GM18507 (cell line): ENCODE measurements at places on chromosomes 16 and 17.
A peak's percentile ranks its signal among the peaks of the same experiment; 100 is the strongest.

- no peak for DNase-seq
These were observed 9.1 kb downstream of the SRCIN1 start for GRCh38 chr17:38596651-38597050.

DNA sequence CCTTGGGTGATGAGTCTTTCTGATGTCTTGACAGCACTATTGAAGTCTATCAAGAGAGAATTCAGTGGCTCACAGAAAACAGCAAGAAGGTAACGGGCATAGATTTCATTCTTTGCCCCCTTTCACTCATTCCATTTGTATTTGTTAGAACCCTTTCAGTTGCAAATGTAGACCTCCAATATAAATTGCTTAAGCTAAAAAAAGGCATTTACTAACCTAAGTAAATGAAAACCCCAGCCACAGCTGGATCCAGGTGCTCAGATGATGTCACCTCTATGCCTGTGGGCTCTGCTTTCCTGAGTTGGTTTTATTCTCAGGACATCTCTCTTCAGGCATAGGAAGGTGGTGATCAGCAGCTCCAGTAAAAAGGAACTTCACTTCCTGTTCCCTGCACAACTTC, 11.1 kb downstream of the VWA3A start:
- DNase-seq: no peak

GRCh38 chr16:11571549-11571948, 15.2 kb downstream of the LITAF start:
- no peak for DNase-seq

- DNase-seq: no peak
These were observed 560 bp upstream of the RUSF1 start for GRCh38 chr16:31508706-31509195.

- DNase-seq: no peak
These were observed 6.6 kb downstream of the ZDHHC7 start for GRCh38 chr16:85004587-85005205.

GRCh38 chr17:42760652-42761581, at the start of gene RAMP2:
RAMP2 (plus strand) TSS chr17:42761227; CDS start chr17:42761262, 35 bp downstream.
- no peak for DNase-seq

DNA sequence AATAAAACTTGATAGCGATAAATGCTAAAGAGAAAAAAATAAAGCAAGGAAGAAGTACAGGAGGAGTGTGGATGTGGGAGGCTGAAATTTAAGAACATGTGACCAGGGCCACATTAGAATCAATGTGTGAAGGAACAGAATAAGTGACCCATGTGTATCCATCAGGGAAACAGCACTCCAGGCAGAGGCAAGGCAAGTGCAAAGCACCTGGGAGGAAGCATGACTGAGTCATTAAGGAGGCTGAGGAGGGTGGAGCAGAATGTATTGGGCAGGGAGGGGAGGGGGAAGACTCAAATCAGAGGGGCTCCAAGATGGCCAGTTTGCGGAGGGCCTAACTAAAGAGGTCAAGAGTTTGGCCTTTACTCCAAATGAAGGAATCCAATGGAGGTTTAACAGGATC, 8.0 kb downstream of the CDR2 start:
- DNase-seq: no peak

- no peak for DNase-seq
These were observed 37.8 kb upstream of the LHX1 start for GRCh38 chr17:36899250-36900159.

- no peak for DNase-seq
These were observed 45.4 kb upstream of the GINS3 start for GRCh38 chr16:58346831-58347371.

DNA sequence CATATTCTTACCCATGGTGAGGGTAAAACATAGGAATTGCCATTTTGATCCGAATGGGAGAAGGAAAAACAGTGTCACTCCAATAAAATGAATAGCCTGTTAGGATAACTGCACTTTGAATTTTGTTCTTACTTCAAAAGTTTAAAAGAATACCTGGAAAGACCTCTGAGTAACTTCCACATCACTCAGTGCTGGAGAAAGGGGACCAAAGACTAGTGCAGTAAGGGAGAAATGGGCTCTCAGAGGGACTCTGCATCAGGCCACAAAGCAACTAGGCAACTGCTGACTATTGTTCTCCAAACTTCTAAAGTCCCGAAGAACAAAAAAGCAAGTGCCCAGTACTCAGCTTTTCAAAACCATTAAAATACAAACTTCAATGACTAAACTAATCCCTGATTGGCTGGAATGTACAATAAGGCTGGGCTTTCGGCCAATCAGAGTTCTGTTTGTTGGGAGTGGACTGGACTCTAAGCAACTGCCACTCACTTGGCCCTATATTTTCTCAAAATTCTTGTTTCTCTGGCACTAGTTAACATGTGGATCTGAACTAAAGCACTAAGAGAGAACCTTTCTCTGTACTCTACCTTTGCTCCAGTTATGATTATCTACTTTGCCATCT, 6.2 kb downstream of the DNAJC7 start:
- DNase-seq: no peak

GRCh38 chr17:9905902-9906301, 831 bp upstream of the RCVRN start:
- DNase-seq: peak; percentile 58

DNA sequence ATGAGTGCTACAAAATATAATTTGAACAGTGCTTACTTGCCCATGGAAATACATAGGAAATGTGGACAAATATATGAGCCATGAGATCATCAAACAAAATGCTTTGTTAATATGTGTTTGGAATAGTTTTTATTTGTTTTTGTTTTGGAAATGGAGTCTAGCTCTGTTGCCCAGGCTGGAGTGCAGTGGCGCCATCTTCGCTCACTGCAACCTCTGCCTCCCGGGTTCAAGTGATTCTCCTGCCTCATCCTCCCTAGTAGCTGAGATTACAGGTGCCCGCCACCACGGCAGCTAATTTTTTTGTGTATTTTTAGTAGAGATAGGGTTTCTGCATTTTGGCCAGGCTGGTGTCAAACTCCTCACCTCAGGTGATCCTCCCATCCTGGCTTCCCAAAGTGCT, 2.8 kb downstream of the CNEP1R1 start:
- DNase-seq: no peak

DNA sequence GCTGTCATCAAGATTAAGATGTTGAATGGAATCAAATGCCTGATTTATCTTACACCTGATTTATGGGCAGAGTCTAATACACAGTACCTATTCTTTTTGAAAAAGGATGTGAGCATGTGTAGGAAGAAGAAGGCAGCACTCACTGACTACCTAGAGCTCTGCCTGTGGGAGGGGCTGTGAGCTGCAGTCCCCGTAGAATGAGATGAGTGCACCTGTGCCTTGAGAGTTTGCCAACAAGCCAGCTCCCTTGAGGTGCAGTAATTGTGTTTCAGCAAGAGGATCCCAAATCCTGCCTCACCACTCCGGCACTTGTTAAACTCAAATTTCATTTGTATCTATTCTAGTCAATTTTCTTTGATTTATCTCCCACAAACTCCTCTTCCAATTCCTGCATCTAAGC, 46.0 kb downstream of the CDH11 start:
- DNase-seq: no peak

GRCh38 chr17:73271072-73271471, 9.4 kb upstream of the CPSF4L start:
- peak; percentile 75 for DNase-seq

- DNase-seq: no peak
These were observed 287.4 kb downstream of the HAPSTR1 start for GRCh38 chr16:9378876-9379275.

DNA sequence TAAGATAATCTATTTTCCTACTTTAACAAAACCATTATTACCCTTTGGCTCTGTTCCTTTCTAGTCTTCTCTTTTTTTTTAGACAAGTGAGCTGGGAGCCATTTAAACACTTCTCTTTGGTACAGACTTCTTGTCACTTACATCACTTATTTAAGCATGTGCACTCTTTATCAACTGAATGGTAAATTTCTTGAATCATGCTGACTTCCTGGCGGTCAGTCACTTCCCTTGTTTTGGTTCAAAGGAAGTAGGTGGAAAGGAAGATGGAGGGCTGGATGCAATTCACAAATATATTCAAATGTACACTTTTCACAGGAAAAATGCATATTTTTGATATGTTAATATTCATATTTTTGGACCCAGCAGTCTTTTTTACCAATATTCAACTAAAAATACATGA, 97.1 kb downstream of the ITFG1 start:
- DNase-seq: no peak

DNA sequence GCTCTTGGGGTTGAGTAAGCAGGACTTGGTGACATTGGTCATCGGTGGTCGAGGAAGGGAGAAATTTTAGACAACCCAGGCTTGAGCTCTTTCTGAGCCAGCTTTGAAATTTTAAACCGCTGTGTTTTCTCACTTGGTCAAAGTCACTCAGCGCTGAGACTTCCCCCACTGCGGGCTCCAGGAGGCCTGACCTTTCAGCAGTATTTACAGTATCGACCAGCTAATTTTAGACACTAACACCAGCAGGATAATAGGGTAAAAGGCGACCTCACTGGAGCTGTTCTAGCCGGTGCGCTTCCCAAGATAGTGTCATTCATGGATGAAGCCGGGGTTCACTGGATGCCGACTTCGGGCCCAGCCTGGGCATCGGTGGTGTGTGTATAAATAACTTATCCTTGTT, 29.7 kb upstream of the WSCD1 start:
- DNase-seq: no peak

GRCh38 chr16:4067262-4068001, 48.8 kb downstream of the ADCY9 start:
- DNase-seq: no peak

DNA sequence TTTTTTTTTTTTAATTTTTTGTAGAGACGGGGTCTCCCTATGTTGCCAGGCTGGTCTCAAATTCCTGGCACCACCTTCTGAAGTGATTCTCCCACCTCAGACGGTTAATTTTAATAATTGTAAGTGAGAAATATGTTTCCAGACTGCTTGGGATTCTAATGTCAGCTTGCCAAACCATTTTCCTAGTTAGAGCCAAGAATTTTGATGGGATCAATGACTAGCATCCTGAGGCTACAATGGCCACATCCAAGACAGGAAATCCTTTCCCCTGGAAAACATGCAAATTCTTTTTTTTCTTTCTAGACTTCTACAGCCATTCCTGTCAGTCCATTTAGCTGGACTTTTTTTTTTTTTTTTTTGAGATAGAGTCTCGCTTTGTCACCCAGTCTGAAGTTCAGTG, 32.6 kb downstream of the IGF2BP1 start:
- no peak for DNase-seq

DNA sequence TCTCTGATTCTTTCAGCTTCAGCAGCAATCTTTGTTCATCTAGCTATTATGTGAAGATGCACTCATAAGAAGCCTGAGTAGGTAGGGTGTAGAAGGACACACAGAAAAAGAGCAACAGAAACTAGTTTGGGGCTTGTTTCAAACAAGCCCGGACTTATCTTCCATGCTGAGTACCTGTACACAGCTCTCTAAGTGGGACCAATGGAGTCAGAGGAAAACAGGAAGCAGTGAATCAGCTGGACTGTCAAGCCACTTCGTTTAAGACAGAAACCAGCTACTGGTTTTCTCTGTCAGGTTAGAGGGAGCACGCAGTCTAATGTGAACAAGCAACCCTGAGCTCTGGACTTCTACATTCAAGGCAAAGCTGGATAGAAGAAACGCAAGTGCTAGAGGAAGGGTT, 16.0 kb downstream of the MAP2K6 start:
- no peak for DNase-seq

DNA sequence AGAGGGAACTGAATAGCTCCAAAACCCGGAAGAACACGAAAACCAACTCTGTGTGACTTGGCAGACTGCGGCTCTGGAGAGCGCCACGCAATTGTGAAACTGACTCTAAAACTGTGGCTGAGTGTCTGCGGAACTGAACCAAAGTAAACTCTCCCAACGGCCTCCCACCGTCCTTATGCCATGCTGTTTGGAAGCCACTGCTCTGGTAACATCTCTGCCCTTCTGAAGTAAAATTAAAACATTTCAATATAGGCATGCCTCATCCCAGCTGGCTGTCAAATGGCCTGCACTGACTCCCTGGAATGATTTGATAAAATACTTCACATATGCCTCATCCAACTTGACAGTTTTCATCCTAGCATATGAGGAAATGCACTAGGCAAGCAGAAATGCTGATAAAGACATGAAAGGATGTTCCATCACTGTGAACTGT, 70.2 kb downstream of the PARN start:
- no peak for DNase-seq

DNA sequence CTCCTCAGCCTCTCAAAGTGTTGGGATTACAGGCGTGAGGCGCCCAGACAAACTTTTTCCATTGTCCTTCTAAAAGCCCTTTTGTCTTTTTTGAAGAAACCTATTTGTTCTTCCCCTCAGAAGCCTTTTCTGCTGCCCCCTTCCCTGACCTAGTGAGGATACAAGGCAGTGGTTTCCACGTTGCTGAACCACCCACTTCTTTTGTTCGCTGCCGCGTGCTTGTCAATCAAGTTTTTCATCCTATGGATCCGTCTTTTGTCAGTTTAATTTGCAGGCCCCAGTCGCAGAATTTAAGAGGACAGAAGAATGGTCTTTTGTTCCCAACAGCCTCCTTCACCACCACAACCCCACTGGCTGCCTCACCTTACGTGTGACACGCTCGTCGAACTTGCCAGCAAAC, 20.2 kb upstream of the GNG13 start:
- no peak for DNase-seq

DNA sequence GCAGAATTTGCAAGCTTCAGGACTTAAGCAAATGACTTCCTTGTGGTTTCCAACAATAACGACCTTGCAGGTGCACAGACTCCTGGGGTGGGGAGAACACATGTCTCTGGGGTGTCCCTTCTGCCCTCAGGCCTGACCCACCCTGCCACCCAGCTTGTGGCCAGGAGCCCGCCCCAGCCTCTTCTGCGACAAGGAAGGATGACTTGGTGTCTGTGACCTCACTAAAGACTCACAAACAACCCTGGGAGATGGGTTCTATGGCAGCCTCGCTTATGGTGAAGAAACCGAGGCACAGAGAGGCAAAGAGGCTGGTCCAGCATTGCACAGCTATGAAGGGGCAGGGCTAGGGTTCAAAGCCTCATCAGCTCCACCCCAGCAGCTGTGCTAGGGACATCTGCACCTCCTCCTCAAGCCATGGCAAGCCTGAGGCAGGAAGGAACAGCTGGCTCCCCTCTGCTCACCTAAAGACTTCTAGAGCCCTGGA, 2.6 kb downstream of the ATP2A3 start:
- DNase-seq: no peak

GRCh38 chr16:68452176-68452575, 3.9 kb upstream of the SMPD3 start:
- DNase-seq: no peak

- DNase-seq: no peak
These were observed 668 bp downstream of the MMP15 start for GRCh38 chr16:58026139-58026704.
